NCI-H1092 (cell line): ENCODE measurements at places on chromosomes 2 and 18.

DNA sequence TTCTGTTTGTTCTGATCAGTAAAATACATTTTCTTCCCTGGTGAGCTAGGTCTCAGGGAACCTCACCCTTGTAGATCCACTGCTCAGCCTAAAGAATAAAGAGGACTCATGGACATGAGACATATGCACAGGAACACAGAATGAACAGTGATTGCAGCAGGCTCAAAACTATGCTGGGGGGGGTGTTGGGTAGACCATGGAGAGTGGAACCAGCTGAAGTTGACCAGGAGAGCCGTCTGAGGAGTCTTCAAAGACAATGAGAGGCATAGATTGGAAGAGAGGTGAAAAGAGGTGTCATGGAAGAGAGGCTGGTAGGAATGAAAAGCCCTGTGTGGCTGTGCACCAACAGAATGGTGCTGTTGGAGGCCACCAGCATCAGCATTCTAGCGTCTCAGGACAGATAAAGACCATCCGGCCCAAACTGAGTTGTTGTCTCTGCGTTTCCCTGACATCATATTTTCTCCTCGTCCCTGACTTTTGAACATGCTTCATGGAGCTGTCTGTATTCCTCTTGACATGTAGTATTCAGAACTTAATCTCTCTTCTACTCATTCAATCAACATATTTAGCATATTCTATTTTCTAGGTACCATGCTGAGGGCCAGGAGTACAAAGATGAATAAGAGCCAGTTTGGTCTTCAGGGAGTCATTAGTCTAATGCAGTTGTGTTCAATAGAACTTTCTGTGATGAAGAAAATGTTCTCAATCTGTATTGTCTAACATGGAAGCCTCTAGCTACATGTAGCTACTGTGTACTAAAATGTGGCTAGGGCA, 331.8 kb downstream of the CYP26B1 start:
- DNase-seq = no peak

- no peak for DNase-seq
Observed at GRCh38 chr2:44943693-44944101, 2.2 kb downstream of the SIX3 start.

DNA sequence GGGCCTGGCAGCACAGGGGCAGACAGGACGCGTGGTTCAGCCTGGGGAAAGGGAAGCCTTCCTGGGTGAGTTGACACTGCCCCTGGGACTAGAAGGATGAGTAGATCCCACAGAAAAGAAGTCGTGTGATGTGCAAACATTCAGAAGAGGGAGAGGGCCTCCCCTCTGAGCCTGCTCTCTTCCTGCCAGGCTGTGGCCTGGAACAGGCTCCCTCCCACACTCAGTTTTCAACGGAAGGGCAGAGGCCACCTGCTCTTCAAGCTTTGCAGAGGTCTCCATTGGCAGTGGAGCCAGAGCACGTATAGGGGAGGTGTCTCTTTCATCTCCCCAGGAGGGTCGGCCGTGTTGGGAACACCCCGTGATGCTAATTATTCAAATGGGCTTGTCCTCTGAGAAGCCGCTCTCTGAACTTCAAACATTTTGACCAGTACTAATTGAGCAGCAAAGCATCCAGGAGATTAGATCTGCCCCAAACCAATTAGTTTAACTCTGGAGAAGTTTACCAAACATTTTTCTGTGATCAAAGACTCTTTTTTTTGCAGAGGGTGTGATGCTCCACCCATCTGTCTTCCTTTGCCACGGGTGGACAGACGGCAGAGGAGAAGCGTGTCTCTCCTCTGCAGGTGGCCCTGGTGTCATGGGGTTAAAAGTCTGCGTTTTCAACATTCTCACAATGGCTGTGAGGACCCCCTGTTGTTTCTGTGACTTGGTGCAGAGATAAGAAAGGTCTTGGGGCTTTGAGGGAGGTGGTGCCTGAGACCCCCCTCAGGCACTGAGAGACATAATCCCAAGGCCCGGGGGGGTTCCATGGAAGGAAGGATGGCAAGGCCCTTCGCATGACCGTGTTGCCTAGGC, 29.5 kb upstream of the ODC1 start:
- DNase-seq = no peak

DNA sequence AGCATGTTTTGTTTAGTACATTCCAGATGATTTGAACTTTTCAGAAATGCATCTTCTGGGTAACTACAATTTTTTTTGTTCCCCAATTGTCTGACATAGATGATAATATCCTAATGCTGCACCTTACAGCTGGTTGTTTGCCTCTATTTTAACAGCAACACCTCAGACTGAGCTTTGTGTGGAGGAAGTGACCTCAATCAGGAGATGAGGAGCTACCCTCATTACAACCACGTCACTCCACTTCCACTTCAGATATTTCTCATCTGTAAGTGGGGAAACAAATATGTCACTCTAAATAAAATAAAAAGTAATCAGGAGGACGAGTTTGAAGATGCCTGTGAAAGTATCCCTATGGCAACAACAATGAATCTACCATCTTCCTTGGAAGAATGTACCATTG, 12.1 kb upstream of the SRSF7 start:
- no peak for DNase-seq

GRCh38 chr2:71800106-71800809, 346.9 kb downstream of the DYSF start:
- DNase-seq = no peak

DNA sequence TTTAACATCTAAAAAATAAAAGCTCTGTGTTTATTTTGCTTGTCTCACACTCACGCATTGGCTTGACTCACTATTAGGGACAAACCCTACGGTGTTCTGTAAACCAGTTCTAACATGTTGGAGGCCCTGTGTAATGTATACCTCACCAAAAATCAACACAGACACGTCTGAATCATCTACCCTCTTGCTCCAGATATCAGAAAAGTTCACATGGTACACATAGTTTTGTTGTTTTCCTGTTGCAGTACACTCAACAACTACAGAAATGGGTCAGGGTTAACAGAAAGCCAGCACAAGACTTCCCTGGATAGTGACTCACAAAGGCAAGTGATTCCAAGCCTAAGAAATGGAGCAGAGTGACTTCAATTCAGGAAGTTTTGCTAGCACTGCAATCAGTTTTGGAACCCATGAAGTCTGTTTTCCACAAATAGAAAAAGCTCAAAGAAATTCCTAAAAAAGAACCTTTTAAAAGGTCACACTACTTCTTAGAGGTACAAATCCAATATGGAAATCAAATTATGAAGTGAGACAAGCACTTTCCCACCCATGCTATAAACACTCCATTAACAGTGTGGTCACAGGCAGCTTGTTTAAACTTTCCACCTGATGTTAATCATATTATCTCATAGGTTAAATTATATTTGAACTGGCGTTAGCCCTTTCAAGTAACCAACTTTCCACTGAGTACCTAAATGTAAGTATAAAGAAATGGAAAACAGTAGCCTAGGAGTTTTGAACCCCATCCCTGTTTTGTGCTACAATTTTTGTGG, 87.4 kb downstream of the GAREM1 start:
- no peak for DNase-seq

- no peak for DNase-seq
Observed at GRCh38 chr2:69789772-69790600, 39.5 kb upstream of the GMCL1 start.

- no peak for DNase-seq
Observed at GRCh38 chr2:118632921-118633320, 214.5 kb downstream of the EN1 start.

- no peak for DNase-seq
Observed at GRCh38 chr2:182436252-182436651, 9.4 kb upstream of the PDE1A start.

DNA sequence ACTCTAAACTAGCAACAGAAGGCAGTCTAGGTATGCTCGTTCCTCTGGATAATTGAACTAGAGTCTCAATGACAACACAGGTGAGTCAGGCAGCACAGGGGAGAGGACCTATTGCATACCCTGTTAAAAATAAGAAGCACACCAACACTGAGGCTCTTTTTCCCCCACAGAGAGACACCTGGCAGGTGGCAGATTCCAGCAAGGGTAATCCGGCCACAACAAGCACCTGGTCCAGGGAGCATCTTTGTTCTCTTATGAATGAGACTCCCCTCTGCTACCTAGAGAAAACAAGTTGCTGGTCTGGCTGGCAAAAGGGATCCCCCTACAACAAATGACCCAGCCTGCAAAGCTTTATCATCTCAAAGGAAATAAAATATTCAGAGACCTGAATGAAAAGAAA, 508.9 kb upstream of the POU3F3 start:
- no peak for DNase-seq

DNA sequence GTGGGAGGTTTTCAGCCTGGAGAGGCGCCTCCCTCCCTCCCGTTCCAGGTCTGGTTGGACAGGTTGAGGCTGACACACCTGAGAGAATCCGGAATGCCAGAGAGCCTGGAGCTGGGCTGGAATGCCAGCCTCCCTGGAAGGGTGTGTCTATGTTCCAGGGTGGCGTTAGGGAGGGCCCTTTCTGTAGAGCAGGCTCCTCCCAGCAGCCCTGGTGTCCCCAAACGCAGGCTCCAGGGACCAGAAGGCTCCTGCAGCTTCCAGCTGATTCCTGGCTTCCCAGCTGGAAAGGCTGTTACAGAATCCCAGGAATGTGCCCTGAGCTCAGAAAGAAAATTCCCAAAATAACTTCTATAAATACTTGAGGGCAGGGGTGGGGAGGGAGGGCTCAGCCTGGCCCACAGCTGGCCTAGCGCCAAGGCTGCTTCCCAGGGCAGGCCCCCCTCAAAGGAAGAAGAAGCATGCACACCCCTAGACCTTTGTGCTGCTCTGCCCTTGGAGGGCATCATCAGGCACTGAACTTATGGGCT, 85.4 kb downstream of the STPG4 start:
- DNase-seq = no peak

DNA sequence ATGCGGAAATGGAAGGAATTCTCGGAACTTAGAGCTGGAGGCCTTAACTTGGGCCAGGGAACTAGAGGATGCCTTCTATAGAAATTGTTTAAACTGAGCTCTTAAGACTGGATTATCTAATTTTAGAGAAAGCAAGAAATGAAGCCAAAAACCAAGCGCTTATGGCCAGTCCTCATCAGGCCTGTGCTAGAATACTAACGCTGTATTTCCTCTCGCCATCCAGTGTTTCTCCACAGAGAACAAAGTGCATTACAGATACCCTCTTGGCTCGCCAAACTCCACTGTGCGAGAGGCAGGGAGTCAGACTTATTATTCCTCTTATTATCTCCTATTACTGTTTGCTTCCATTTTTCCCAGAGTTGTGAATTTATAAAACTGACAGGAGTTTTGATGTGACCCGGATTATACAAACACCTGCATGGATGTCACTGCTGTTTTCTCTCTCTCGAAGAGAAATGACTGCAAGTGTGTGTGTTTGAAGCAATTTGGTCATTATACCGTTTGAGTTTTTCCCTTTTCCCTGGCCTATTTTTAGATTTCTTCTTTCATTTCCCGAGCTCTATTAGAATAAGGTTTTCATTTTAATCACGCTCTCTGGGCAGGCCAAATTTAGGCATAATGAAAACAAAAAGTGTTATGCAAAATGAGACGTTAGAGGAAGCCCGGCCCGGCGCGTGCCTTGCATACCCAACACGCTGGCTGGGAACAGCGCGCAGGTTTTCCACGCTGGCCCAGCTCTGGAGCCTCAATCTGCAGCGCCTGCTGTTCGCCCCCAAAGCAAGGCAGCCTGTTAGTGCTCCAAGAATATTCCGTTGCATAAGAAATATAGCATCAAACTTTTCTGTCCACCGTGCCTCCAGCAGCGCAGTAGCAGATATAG, 103.3 kb downstream of the ALK start:
- no peak for DNase-seq

DNA sequence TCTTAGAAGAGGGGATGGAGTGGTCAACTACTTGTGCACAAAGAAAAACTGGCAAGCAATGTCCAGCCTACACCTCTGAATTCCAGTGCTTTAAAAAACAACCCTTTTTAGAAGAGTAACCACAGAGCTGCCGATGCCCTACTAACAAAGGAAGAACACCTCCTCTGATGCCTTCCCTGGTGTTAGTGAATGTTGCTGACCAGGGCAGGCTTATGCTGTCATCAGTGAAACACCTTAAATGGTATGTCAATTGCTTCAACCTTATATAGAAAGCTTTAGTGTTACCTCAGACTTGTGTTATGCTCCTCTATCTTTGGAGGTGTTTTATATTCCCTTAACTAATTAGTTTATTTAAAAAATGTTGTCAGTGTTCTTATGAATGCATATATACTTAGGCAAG, 79.7 kb upstream of the FZD5 start:
- DNase-seq = no peak

GRCh38 chr2:206962966-206963365, 23.6 kb downstream of the CPO start:
- no peak for DNase-seq

GRCh38 chr2:47119001-47119400, 36.1 kb downstream of the STPG4 start:
- no peak for DNase-seq

DNA sequence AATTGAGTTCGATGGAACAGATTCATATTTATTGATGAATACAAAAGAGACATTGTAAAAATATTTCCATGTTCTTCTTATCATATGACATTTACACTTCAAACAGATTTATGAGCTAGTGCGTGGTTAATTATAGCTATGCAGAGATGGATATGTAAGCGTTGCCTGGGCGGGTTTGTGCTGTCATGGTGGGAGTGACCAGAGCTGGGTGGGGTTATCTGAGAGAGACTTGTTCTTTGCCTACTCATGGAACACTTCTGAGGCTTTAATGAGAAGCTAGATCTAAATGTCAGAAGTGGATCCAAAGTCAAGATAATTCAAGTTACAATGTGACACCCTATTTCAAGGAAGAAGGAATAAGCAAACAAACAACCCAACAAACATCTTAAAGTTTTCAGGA, 162.3 kb upstream of the ZEB2 start:
- DNase-seq = no peak

GRCh38 chr2:55876429-55877086, 47.0 kb downstream of the EFEMP1 start:
- no peak for DNase-seq

GRCh38 chr2:45354776-45355175, 256.3 kb downstream of the SRBD1 start:
- DNase-seq = no peak

DNA sequence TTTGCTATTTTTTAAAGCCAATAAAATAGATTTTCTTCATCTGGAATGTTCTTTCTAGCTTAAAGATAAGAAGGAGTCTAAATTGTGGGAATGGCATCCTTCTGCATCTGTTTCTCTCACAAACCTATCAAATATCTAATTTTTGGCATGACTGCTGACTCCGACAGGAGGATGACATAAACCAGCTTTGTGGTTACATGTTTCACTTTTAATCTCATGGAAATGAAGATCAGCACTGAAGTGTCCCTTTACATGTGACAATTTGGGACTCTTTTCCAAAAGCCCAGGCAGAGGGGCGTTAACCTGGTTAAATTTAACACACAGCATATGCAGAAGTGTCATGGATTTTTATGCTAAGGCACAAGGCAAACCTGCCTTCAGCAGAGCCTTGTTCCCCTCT, 694.7 kb downstream of the ARHGAP15 start:
- DNase-seq = no peak

GRCh38 chr2:113245276-113245711, 33.4 kb downstream of the PAX8 start:
- DNase-seq = no peak

GRCh38 chr18:26089293-26090129, 902 bp downstream of the SS18 start:
- no peak for DNase-seq
